ENCODE measurements at places on chromosomes 11 and 22. TPM values are rescaled to one million over a fixed set of nuclear protein-coding genes. Genes with fewer than 3 reads are reported as not detected.

The CBL gene
- 7.1 TPM for total RNA-seq

The CEND1 gene
- total RNA-seq, result not detected

The OR2AG1 gene
- not detected for total RNA-seq

- peak; percentile 39 for DNase-seq
Observed at GRCh38 chr11:45885921-45886721, 670 bp downstream of the MAPK8IP1 start.

Data from Right ventricle myocardium inferior (tissue), 1 donor.